Cerebellar cortex (tissue), 1 donor: ENCODE measurements at places on chromosomes 11 and 22.

GRCh38 chr11:98549571-98549970 is 471.2 kb upstream of the CNTN5 start:
- no peak for DNase-seq

GRCh38 chr11:114110952-114111947 is 51.7 kb downstream of the ZBTB16 start:
- DNase-seq, result no peak

GRCh38 chr11:128448200-128448886 is 139.0 kb downstream of the ETS1 start:
- DNase-seq, result no peak

- no peak for DNase-seq
Observed at GRCh38 chr11:28114116-28114515, 5.9 kb downstream of the METTL15 start.

- no peak for DNase-seq
Observed at GRCh38 chr11:20739577-20739976, 70.2 kb downstream of the NELL1 start.

DNA sequence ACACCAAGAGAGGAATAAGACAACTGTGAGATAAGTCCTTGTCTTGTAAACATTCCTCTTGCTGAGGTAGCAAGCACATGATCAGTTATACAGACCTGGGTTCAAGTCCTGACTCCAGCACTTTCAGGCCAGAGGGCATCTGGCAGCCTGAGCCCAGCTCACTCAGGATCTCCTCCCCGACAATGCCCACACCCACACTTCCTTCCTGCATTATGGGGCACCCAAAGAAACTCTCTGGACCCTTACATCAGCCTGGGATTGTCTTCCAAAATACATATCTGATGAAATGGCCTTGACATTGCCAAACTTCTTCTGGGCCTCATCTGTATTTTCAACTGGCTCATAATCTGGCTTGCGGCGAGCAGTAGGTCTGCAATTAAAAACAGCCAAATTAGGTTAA is 48.6 kb downstream of the ARFGAP3 start:
- DNase-seq, result no peak

DNA sequence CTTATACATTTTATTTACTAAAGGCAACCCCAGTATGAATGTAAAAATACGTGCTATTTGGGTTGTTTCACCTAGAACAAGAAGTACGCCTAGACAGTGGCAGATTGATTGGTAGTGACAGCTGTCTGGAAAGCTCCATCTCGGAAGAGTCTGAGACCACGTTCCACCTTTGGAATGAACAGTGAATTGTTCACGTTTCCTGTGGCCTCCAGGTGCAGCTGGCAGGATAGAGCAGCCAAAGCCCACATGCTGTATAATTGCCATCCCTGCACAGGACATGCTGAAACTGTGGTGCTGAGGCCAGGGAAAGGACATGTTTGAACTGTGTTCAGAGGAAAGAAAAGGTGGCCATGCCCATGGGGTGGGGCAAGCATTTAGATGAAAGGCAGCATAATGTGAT is 218.7 kb upstream of the MTNR1B start:
- DNase-seq, result no peak

GRCh38 chr11:34996958-34997357 is 80.5 kb downstream of the PDHX start:
- DNase-seq, result no peak

- DNase-seq, result no peak
Observed at GRCh38 chr22:49021131-49021925, 806.3 kb downstream of the BRD1 start.

- no peak for DNase-seq
Observed at GRCh38 chr11:69601011-69601975, 39.7 kb upstream of the CCND1 start.

DNA sequence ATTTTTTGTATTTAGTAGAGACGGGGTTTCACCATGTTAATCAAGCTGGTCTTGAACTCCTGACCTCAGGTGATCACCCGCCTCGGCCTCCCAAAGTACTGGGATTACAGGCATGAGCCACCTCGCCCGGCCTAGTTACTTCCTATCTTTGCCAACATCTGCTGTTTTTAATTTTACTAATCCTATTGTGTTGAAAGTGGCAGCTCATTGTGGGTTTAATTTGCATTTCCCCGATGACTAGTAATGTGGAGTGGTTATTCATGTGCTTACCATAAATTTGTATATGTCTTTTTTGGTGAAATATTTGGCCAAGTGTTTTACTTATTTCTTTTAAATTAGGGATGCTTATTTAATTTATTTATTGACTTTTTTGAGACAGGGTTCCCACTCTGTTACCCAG is 74.2 kb upstream of the SLC25A18 start:
- no peak for DNase-seq

DNA sequence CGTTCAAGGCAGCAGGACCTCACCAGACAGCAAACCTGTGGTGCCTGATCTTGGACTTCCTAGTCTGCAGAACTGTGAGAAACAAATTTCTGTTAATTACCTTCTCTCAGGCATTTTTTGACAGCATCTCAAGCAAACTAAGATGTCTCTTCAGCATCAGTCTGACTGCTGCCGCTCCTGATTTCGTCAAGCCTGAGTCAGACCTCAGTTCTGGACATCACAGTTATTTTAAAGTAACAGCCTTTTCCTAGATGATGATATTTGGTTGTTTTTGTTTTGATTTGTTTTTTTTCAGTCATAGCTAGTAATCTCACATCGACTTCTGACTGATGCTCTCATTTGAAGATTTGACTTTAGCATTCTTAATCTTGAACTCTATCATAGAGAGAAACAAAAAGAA is 71.9 kb downstream of the BLID start:
- no peak for DNase-seq

- DNase-seq, result no peak
Observed at GRCh38 chr22:42332089-42332488, 61.6 kb upstream of the TCF20 start.

DNA sequence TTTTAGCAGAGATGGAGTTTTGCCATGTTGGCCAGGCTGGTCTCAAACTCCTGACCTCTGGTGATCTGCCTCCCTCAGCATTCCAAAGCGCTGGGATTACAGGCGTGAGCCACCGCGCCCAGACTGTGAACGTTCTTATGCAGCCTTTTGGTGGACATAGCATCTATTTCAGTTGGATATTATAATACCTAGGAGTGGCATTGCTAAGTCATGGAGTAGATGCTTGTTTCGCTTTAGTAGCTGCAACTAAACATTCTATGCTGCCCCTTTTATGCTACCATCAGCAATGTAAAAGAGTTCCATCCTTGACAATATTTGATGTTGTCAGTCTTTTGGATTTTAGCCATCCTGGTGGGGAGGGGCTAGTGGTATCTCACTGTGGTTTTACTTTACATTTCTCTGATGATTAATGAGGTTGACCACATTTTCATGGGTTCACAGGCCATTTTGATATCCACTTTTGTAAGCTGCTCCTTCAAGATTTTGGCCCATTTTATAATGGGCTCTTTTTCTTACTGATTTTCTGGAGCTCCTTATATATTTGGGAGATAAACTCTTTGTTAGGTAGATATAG is 16.5 kb upstream of the APOBEC3A start:
- DNase-seq, result no peak

DNA sequence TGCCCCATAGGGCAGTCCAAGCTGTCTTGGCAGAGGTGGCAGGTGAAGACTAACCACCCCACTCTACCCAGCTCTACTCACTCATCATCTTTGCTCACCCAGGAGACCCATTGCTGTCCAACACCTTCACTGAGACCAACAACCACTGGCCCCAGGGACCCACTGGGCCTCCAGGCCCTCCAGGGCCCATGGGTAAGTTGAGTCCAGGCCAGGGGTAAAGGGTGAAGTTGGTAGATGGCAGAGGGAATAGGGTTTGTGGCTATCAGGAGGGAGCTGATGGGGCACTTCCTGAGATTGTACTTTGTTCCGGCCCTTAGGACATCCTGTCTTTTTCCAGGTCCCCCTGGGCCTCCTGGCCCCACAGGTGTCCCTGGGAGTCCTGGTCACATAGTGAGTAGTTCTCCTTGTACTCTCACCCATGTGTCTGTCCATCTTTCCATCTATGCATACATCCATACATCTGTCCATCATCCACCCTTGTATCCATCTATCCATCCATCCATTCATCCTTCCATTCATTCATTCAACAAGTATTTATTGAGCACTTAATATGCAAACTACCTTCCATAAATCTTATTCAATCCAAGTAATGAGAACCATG is 27.7 kb downstream of the EMID1 start:
- DNase-seq, result no peak

DNA sequence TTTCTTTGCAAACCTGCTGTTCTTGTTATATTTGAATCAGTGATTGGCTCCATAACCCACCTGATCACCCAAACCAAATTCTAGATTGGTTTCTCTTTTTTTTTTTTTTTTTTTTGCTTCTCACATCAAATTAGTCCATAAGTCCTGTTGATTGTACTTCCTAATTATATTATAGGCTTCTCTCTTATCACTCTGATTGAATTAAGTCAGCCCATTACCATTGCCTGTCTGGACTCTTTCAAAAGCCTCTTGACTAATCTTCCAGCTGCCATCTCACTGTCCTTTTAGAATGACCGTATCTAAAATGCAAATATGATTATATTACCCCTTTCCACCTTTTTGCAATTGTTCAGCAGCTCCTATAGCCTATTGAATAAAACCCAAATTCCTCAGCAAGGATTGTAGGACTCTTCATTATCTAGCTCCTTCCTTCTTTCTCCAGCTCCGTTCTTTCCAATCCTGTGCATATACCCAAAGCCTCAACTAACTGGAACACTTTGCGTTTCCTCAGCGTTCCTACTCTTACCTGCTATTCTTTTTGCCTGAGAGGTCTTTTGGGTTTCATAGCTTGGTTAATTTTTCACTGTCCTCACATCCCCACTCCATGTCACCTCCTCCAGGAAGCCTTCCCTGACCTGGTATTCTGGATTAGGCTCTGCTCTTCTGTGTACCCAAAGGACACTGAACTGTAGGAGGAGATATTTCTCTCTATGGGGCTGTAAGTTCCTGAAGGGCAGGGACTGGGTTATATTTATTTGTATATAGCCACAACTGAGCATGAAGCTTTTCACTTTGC is 423.3 kb downstream of the TMEM135 start:
- DNase-seq, result no peak

- peak; percentile 50 for DNase-seq
Observed at GRCh38 chr11:64102005-64102738, 63.7 kb downstream of the MACROD1 start.

- DNase-seq, result peak; percentile 62
Observed at GRCh38 chr22:29772170-29772641, 5.0 kb downstream of the UQCR10 start.

DNA sequence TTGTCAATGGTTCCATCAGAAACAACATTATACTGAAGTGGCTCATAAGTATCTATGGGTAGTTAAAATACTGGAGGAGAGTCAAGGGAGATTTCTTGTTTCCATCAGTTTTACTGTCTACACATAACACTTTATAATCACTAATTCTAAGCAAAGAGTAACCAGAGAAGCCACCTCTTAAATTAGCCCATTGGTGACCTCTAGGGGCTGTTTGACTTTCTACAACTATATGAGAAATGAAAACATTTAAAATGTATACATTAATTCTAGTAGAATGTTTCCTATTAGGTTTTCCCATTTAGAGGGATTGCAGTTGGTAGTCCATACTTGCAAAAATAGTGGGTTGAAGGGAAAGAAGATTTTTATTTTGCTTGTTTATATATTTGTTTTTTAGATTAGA is 504.3 kb downstream of the FAM181B start:
- DNase-seq, result peak; percentile 32

- DNase-seq, result no peak
Observed at GRCh38 chr11:59463190-59463641, 6.5 kb downstream of the OR4D6 start.

DNA sequence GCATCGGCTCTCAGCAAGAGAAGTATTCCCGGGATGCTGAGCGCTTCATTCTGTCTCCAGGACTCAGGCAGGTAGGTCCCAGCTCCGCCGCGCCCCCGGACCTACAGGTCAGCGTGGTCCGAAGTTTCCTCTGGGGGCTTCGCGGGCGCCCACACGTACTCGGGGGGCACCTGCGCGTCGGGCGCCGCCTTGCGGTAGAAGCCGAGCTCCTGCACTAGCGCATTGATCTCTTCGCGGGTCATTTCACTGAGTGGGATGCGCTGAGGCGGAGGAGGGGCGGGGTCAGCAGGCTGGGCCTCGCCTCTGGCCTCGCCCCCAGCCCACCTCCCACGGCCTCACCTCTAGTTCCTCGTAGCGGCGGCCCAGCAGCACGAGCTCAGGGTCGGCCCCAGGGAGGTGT is 2.5 kb downstream of the SELENOM start:
- DNase-seq, result no peak

- no peak for DNase-seq
Observed at GRCh38 chr11:69711822-69712801, 8.3 kb upstream of the FGF19 start.

- DNase-seq, result no peak
Observed at GRCh38 chr11:83147895-83148294, 9.0 kb upstream of the PCF11 start.
